ENCODE measurements at places on chromosomes 3 and 15.
A peak's percentile ranks its signal among the peaks of the same experiment; 100 is the strongest.

DNA sequence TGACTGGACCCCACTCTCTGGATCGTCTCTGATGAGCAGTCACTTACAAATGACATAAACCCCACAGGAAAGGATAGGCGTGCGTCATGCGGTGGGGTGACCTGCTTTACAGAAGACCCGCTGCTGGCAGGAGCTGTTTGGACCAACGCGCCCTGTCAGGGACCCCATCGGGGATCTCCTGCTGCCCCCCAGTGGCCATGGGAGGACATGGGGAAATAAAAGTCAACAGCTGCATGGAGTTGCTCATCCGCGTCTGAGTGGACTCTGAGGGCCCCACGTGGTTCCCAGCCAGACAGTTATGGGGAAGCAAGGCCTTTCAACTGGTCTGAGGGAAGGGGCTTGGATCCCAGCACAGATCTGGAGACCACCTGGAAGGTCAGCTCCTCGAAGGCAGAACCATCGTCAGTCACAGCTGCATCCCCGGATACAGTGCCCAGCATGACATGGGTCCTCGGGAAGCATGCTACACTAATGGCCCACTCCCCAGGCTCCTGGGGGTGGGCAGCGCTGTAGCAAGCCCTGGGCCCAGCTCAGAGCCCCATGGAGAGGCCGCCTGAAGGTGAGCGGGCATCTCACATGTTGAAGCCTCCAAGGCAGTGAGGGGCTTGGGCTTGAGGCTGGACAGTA is 32.1 kb downstream of the PTH1R start:
- DNase-seq, result peak; percentile 81

- DNase-seq, result no peak
Observed at GRCh38 chr15:88258093-88258641, 1.6 kb upstream of the NTRK3 start.

GRCh38 chr15:58010983-58011382 is 54.5 kb downstream of the ALDH1A2 start:
- DNase-seq, result no peak

- peak; percentile 17 for DNase-seq
Observed at GRCh38 chr3:194404365-194405140, 5.5 kb upstream of the GP5 start.

DNA sequence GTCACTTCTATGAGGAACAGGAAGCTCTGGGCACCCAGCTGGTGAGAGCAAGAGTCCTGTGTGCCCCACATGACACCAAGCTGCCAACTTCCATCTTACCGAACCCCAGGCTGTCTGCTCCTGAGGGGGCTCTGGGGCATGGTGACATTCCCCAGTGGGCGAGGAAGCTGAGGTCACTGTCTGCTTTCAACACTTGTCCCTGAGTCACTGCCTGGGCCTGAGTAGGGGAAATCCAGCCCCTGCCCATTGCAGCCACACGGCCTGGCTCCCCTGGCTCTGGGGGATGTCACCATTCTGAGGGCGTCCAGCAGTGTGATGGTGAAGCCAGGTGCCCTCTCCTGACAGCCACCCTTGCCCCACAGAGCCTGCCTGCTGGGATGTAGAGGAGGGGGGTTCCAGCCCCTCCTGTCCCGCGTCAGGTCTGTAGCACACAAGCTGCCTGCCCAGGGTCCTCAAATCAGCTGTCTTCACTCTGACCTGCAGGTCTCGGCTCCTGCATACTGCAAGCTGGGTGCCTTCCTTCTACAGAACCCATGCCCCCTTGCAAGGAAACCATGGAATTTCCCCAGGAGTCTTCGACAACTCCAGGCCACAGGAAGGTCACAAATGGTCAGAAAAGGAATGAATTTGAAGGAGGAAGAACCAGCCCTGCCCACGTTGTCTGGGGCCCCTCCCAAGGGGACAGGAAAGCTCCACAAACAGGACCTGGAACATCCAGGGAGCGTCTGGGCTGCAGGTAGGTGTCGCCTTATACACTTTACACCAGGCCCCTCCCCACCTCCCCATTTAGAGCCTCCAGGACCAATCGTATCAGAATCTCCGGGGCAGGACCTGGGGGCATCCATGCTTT is 69.9 kb upstream of the GATM start:
- no peak for DNase-seq

DNA sequence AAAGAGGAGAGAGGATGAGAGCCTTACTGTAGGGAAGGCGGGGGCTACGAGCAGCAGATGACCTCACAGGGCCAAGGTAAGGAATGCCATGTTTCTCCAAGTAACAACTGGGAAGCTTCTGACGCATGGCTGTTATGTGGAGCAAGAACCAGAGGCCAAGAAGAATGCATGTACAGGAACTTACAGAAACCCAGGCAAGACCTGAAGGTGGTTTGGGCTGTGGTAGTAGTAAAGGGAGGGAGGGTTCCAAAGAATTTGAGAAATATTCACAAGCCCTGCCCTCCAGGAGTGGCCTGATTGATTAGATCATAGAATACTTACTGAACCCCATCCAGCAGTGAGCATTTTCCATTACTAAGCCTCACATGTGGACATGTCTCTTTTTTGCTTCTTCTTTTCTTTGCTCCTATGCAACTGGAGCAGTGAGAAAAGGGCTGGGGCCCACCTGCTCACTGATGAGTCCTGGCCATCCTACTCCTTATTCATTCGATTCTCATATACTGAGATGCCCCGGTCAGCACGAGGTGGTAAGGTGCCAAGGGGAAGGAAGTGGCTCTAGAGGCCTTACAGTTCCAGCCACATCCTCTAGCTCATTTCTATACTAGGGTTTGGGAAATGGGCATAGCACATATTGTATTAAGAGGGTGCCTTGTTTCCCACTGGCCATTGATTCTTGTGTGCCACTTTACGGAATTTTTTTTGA is 8.3 kb upstream of the SLC12A8 start:
- DNase-seq, result no peak

- DNase-seq, result no peak
Observed at GRCh38 chr3:171401432-171401831, 58.8 kb downstream of the TNIK start.

DNA sequence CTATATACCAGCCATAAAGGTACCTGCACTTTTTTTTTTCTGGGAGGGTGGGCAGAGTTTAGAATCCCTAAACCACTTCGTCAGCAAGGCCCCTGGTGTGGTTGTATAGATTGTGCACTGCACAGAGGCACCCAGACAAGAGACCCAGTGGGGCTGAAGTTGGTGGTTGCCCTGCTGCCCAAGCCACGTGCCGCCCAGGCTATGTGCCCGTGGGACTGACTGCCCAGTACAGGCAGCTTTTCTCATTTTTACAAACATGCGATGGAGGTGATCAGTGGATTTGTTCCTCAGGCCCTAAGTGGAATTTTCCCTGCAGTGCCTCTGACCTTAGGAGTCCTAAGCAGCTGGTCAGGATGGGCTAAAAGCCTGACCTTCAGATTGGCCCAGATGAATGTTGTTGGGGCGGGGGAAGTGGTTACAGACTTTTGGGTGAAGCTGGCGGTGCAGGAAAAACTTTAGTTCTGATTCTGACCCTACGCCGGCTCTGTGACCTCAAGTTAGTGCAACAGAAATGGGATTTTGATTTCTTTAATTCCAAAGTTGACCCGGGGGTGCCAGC is 34.9 kb upstream of the LIMD1 start:
- no peak for DNase-seq

- no peak for DNase-seq
Observed at GRCh38 chr3:119469418-119470189, 841 bp downstream of the POGLUT1 start.

DNA sequence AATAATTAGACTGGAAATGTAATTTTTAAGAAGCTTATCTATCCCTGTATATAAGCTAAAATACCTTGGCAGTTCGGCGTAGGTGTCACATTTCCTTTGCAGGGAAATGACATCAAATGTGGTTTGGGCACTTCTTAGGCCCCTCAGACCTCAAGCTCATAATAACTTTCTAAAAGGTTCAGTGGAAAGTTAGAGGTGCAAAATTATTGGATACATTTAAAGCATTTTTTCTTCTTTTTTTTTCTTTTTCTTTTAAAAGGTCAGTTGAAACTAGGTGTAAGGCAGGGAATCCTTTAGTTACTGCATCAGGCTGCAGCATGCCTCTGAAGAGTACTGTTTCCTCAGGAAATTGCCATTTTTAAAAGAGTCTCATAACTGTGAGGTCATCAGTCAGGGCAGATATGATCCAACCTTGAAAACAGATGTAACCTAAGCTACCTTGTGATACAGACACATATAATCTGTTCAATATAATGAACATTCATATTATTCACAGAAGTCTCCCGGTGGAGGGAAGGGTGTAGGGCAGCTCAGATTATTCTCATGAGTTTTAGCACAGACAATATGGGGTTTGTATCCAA is 4.8 kb downstream of the SACM1L start:
- peak; percentile 66 for DNase-seq

DNA sequence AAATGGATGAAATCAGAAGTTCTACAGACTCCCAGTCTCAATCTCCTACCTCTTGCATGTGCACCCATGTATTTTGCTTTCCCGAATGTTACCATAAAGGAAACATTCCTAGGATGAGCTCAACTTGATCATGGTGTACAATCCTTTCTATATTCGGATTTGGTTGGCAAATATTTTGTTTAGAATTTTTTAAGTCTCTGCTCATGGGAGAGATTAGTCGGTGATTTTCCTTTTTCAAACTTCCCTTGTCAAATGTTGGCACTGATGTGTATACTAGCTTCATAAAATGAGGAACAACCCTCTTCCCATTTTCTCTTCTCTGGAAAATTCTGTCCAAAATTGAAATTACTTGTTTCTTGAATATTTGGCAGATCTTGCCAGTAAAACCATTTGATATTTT is 317.6 kb upstream of the RASGRP1 start:
- DNase-seq, result no peak

GRCh38 chr3:160401291-160402095 is 2.0 kb downstream of the SMC4 start:
- peak; percentile 33 for DNase-seq

DNA sequence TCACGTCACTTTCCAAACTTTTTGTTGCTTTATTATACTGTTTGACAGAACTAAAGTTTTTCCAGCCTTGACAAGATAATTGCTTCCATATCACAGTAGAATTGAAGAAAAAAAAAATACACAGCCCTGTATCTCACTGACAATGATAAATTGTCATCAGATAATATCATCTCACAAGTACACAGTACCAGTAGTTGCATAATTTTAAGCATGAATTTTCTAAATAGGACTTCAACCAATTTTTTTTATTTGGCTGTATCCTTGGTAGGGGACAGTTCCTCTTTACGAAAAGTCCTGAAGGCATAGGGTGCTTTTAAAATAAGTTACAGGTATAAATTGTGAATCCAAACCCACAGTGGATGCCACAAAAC is 230.7 kb downstream of the ATP8B4 start:
- no peak for DNase-seq

DNA sequence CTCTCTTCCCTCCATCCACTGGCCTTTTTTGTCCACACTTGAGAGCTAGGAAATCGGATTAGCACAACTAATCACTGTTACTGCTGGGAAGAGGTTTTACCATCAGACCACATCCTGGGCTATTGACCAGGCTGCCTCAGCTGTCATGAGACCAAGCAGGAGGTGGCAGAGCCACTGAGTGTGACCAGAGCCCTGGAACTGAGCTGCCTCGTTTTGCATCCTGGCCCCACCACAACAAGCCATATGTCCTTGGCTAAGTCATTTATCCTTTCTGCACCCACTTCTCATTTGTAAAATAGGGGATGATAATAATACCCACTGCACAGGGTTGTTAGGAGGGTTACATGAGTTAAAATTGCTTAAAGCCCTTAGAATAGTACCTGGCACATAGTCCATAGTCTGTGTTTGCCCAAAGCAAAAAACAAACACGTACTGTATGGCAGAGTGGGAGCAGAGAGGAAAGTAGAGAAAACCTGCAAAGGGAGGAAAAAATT is 34.1 kb downstream of the TMEM158 start:
- DNase-seq, result no peak

GRCh38 chr15:52503788-52504496 is 24.7 kb downstream of the MYO5A start:
- DNase-seq, result peak; percentile 25
